ENCODE measurements at places on chromosomes 7 and 10.

GRCh38 chr10:18664841-18665478, 5.7 kb downstream of the ARL5B start:
- DNase-seq = no peak

DNA sequence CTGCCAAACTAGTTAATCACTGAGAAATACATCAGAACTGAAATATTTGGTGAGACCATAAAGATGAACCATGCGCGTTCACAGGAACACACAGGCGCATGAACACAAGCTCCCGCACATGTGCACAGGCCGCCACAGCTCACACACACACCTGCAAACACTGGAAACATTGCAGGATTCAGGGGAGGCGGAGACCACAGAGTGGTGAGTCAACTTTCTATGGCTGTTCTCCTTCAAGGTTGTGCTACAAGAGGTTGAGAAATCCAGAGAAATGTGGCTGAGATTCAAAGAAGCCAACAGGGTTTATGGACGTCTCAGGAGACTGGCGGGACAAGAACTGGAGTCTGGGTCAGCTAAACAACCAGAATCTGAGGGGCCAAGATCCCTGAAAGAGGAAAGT, 17.8 kb downstream of the ESYT2 start:
- no peak for DNase-seq

DNA sequence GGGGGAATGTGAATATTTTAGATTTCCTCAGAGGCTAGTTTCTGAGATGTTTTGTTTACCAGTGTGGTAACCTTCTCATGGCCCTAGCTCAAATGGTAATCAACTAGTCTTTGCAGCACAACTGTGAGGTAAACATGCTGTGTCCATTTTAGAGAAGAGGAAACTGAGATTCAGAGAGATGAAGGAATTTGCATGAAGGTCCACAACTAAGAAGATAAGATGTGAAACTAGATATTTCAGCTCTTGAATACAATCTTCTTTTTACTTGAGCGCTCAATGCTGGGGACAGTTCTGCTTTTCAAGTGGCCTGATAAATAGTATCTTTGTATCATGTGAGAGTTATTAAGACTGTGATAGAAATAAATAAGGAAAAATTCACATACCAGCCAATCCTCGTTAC, 245.4 kb downstream of the AUTS2 start:
- no peak for DNase-seq

DNA sequence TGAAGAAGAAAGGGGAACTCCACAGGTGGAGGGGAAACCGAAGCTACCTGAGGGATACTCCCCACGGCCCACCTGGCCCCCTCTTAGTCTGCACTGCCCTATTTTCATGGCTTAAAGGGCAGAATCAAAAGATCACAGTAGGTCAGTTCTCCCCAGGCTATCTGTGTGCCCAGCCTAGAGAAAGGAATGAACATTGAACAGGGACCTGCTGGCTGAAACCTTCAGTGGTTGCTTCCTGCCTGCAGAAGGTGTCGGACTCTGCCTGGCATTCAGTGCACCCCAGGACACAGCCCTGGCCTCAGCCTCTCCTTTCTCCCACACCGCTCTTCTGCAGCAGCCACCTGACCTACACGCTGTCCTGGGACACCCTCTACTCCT, 74.5 kb downstream of the PRKAG2 start:
- no peak for DNase-seq

- DNase-seq = no peak
These were observed 202.2 kb downstream of the FRMD4A start for GRCh38 chr10:14128519-14128918.

GRCh38 chr10:120802935-120803334, 48.2 kb upstream of the WDR11 start:
- no peak for DNase-seq

GRCh38 chr7:102063690-102064180, 222.9 kb upstream of the SH2B2 start:
- DNase-seq = no peak

GRCh38 chr10:124237282-124237961, 144.0 kb upstream of the CHST15 start:
- DNase-seq = no peak

- DNase-seq = no peak
These were observed 107.4 kb downstream of the LHPP start for GRCh38 chr10:124568848-124569622.

DNA sequence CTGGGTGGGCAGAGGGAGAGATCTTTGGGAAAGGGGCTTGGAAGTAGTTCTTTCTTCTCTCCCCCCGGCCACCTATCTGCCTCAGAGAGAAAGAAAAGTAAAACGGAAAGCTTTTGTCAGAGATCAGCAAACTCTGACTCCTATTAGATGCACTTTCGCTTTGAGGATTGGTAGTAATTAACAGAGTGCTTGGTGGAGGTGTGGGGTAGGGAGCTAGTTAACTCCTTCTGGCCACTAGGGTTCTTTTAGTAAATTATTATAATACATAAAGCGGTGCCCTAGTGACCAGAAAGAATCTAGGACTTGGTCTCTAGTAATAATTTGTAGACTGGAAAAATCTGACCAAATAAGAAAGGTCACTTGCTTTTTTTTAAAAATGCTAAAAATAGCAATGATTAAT, 54.6 kb downstream of the CPVL start:
- DNase-seq = no peak

DNA sequence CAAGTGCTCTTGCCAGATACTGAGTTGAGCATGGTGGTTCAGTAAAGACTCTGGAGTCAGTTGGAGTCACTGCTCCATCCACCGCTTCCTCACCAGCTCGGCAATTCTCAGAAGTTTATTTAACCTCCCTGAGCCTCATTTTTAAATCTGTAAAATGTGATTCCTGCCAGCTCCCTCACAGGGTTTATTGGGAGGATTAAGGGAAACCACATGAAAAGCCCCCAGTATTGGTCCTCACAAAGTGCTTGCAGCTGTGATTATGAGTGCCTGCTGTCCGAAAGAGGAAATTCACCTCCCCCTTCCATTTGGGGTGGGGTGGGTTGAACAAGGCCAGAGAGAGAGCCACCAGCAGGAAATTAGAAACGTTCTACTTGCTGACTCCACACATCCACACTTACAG, 99.0 kb downstream of the AOAH start:
- DNase-seq = no peak

GRCh38 chr10:45220931-45221330, 94.5 kb downstream of the OR13A1 start:
- no peak for DNase-seq

DNA sequence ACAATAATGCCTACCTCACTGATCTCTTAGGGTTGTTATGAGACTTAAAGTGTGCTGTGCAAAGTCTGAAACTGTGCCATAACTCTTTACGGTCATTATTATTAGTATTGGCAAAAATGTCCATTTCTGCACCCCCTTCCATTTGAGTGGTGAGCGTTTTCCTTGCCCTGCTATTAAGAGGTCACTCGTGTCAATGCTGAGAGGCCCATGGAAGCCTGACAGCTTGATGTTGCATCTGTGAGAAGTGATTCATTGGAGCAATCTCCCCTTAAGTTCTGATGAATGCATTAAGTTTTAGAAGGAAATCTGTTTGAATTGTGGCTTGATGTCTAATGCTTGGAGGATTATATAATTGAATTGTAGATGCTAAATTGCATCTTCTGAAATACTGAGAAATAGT, 253.3 kb downstream of the FRMD4A start:
- DNase-seq = no peak

GRCh38 chr10:69638642-69639041, 8.6 kb downstream of the FAM241B start:
- DNase-seq = no peak

DNA sequence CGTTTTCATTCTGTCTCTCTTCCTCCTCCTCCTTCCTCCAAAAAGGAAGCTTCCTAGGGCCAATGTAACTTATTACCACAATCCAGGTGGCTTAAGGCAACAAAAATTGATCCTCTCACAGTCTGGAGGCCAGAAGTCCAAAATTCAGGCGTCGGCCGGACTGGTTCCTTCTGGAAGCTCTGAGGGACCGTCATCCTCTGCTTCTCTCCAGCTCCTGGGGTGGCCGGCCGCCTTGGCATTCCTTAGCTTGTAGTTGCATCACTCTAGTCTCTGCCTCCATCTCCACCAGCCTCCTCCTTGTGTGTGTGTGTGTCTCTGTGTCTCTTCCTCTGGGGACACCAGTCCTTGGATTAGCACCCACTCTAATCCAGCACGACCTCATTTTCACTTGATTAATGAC, 89.0 kb upstream of the NPTX2 start:
- no peak for DNase-seq

GRCh38 chr10:132542086-132542775, 4.6 kb downstream of the INPP5A start:
- DNase-seq = no peak

DNA sequence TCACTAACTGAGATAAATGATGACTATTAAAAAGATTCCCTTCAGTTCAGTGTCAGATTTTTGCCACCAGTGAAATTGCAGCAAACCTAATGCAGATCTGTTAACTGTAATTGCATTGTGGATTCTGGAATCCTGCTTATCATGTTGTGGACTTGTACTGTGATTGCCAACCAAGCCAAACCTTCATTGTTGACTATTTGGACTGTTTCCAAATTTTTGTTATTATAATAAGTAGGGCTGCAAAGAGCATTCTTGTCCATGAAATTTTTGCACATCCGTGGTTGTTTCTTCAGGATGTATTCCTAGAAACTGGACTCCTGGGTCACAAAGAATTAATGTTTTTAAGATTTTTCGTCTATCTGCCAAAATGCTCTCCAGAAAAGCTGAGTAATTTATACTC, 281.6 kb upstream of the ZMIZ1 start:
- no peak for DNase-seq

- no peak for DNase-seq
These were observed 122.7 kb downstream of the CUL2 start for GRCh38 chr10:34967335-34967880.

DNA sequence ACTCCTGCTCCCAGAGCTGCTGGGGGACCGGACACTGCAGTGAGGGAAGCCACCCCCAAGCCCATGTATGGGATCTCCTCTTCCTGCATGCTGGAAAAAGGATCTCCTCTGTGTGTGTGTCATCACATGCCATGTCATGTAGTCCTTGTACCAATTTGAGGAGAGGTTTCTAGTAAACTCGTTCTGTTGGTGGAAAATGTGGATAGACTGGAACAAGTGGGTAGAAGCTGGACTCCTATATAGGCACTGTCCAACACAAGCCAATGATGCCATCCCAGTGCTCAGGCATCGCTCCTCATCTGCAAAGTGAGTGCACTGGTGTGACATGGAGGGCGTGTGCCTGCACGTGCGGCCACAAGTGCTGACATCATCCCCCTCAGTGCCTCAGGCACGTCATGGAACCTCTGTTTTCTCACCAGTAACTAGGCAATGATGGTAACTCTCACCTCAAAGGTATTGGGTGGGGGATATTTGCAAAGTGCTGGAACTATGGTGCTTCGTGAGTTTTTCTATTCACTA, 19.3 kb downstream of the MYO1G start:
- DNase-seq = no peak

DNA sequence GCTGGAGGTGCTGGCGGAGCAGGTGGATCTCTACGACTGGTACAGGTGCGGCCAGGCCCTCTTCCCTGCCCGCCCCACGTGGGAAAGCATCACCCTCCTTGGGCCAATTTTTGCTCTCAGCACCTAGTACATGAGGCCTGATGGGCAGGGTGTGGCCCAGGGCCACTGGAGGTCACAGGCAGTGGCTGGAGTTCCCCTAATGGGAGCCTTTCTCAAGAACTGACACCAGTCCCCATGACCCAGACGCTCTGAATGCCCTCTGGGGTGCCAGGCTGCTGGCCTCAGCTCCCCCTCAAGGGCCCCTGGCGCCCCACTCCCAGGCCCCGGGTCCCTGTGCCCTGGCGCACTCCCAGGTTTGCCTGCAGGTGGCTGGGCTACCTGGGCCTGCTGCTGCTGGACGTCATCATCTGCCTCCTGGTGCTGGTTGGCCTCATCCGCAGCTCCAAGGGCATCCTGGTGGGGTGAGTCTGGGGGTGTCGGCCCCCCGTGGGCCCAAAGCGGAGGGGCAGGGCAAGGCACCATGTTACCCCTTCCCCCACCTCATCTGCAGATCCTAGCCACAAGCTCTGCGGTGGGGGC, 15.9 kb downstream of the TTYH3 start:
- DNase-seq = no peak

GRCh38 chr7:79290841-79291497, 162.5 kb downstream of the MAGI2 start:
- no peak for DNase-seq

DNA sequence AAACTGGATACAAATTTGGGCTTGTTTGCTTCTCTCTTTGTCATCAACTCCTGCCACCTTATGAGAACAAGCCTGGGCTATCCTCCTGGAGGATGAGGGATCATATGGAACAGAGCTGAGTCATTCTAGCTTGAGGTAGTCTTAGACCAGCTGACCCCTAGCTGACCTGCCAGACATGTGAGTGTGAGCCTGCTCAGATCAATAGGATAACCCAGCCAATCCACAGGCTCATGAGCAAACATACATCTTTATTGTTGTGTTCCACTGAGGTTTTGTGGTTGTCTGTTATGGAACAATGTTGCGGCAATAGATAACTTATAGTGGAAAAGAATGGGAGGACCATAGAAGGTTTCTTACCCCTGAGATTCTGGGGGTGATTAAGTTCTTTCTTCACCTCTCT, 54.5 kb upstream of the FAM180A start:
- DNase-seq = no peak

- no peak for DNase-seq
These were observed 17.3 kb downstream of the ZNF438 start for GRCh38 chr10:31014161-31014875.

DNA sequence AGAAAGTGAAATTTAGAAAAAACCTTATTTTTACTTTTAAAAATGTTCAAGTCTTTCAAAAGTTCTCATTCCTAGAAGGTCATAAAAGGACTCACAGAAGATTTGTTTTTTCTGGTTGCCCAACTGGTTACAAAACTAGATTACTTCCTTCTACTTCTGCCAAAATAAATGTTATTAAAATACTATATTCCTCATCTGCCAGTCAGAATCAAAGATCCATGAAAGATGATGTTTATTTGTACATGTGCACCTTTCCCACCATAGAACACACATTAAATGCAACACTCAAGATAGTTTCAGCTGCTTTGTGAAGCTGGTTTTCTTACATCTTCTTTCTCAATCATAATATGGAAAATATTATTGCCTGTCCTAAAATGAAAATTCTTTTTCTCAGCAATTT, 465.4 kb downstream of the ETV1 start:
- no peak for DNase-seq

DNA sequence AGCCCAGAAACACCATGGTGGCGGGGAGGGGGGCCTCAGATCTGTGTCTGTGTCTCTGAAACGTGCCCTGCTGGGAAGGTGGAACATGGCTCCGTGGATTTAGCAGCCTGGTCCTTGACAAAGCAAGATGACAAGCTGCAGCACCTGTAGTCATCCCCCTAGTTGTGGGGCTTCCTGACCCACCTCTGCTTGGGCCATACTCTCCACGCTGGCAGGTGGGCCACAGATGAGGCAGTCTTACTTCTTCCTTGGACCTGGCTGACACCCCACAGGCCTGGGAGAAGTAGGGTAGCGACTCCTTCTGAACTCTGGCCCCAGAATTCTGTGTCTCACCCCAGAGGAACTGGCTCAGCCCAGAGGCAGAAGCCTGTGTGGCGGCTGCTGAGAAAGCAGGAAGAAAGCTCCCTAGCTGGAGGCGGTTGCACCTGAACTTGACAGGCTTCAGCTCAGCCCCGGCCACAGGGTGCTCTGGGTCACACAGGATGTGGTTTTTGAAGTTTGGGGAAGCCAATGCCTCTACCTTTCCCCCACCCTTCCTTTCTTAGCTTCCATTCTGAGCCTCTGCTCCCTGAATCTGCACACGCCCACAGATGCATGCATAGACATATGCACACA, 113.9 kb downstream of the ABLIM1 start:
- peak; percentile 47 for DNase-seq

Measured in Kasumi-1 (cell line).